LNCaP clone FGC (cell line): ENCODE measurements at places on chromosomes 6 and 20.

GRCh38 chr20:8414586-8415274 is 282.7 kb downstream of the PLCB1 start:
- DNase-seq: no peak

DNA sequence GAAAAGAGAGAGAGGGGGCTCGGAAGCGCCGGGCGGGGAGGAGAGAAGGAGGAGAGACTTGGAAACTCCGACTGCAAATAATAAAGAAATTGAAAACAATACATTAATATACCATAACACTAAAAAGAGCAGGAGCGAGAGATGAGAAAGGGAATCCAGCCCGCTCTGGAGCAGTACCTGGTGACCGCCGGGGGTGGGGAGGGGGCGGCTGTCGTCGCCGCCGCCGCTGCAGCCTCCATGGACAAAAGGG is 338 bp downstream of the E2F3 start:
- DNase-seq: no peak

GRCh38 chr6:119122336-119122735 is 43.9 kb upstream of the FAM184A start:
- DNase-seq: no peak

DNA sequence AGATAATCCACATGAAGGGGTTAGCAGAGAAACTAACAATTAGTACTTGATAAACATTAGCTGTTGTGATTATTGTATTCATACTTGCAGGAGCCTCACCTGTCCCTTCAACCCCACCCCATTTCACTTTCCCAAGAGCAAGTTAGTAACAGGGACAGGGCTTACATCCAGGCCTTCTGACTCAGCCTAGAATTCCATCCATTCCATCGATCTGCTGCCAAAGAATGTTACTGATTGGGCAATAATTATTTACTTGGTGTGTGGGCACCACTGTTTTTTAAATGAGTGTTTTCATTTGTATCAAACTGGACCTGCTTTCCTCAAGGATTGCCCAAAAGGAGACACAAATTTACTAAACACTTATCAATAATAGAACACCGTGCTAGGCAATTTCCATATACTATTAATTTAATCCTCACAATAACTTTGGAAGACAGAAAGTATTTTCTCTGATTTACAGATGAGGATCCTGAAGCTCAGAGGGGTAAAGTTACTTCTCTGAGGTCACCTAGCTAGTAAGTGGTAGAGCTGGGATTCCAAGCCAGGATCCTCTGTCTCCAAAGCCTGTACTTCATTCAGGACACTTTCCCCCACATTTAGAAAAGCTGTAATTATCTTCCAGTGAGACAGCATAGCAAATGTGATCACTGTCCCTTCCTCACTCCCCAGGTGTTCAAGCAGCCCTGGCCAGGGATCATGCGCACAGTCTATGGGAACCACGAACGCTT is 32.8 kb downstream of the GSS start:
- peak; percentile 6 for DNase-seq

GRCh38 chr6:42392833-42393232 is 58.9 kb downstream of the TRERF1 start:
- no peak for DNase-seq

DNA sequence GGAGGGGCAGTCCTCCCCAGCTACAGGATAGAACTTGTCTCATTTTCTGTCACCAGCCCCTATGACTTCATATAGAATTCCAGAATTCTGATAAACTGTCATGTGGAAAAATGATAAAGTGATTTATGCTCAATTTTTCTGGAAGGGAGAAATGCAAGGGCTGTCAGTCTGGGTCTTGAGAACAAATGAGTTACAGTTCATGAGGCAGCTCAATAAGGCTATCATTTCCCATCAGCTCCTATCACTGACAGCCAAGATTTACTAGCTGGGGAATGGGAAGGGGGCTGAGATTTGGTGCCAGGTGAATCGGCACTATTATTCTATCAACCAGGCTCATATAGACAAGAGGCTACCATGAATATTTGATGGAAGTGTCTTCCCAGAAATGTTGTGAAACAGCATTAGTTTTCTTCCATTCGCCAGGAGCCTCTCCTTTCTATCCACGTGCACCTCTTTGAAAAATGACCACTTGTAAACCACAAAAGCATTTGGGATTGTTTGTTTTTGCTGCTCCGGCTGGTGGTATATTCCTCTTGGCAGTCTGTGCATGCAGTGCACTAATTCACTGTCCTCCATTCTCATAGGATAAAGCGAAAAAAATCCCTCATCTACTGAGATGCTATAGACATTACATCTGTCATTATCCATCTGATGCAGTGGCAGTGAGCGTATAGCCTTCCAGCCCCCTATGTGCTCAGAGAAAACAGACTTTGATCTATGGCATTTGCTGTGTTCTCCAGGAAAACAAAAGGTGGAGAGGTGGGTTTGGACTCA is 528.7 kb upstream of the RNF217 start:
- DNase-seq: no peak

DNA sequence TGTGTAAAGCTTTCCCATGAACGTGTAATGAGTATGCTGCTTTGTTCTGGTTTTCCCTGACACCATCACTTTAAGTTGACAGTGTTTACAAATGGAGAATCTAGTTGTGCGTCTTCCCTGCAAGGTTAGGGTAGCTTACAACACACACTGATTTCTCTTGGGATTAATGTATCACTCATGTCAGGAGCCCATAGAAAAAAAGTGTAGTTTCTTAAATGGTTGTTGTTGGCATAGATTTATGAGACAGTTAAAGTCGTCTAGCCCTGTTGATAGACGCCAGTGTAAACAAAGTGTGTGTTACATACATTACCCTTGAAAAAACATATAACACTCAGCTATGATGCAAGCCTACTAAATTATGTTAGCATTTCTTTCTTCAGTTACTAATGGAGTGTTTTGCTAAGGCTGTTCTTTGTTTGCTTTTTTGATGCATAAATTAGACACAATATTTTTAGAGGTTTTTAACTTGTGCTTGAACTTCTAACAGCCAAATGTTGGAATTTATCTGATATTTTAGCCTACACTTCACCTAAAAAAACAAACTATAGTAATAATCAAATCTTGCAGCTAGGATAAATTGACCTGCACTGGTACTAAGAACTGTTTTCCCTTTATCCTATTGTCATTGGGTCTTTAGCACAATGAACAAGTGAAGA is 88.6 kb downstream of the RNF217 start:
- peak; percentile 52 for DNase-seq

DNA sequence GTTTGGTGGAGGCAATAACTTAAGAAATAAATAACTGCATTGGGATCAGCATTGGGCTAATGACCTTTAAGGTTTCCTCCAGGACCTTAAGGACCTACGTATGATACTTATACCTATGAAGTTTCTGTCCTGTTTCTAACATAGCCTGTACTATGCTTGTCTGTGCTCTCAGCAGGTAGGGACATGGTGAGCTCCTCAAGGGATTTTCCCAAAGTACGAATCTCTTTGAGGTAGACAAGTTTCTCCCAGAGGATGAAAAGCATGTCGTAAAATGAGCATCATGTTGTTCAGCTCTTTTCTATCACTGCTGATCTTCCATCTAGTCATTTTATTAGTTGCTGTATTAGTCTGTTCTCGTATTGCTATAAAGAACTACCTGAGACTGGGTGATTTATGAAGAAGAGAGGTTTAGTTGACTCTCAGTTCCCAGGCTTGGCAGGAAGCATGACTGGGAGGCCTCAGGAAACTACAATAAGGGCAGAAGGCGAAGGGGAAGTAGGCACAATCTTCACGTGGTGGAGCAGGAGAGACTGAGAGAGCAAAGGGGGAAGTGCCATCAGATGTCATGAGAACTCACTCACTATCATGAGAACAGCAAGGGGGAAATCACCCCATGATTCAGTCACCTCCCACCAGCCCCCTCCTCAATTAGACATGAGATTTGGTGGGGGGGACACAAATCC is 77.8 kb upstream of the TGM3 start:
- no peak for DNase-seq

DNA sequence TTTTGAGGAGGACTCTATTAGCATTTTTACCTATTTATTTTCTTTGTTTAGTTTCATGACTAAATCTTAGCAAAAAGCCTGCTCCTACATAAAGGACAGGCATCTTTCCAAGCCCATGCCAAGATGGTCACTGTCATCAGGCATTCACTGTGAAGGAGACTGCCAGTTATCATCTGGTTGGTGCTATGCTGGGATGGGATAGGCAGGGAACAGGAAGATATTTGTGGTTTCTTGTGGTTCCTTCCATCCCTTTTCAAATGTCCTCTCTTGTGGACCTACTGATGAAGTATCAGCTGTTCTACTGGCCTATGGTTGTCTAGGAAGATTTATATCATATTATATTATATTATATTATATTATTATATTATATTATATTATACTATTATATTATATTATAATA is 107.0 kb downstream of the MCHR2 start:
- no peak for DNase-seq

DNA sequence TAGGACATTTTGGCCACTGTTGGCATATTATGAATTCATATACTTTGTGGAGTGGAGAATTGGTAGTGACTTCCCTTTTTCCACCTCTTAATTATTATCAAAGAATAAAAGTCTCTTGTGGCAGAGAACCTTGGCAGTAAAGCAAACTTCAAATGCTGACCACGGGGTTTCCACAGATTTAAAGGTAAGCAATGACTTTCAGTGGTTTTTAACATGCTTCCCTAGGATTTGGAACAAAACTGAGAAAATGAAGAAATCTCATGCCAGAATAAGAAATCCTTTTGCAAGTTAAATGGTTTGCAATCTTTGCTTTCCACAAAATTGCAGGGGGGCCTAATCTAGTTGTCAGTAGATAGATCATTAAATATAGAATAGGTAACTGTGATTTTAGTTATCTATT is 2.0 kb upstream of the SDC4 start:
- no peak for DNase-seq

GRCh38 chr6:101226677-101227135 is 166.8 kb upstream of the GRIK2 start:
- DNase-seq: no peak

GRCh38 chr20:39069976-39070375 is 107.8 kb downstream of the DHX35 start:
- DNase-seq: no peak

DNA sequence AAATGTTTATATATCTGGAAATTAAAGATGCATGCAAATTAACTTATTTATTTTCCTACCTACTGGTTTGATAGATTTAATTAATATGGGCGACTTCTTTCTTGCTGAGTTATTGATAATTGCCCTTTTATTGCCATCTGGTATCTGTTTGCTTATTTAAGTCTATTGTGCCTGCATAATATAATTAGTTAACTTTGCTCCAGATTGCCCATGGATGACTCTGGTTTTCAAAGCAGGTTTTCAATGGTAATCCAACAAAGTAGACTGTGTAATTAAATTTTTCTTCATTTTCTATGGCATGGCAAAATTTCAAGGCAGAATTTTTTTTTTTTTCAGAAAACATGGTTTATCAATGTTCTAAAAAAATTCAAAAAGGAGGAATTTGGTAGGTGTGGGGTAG is 1092.0 kb downstream of the GRIK2 start:
- no peak for DNase-seq

DNA sequence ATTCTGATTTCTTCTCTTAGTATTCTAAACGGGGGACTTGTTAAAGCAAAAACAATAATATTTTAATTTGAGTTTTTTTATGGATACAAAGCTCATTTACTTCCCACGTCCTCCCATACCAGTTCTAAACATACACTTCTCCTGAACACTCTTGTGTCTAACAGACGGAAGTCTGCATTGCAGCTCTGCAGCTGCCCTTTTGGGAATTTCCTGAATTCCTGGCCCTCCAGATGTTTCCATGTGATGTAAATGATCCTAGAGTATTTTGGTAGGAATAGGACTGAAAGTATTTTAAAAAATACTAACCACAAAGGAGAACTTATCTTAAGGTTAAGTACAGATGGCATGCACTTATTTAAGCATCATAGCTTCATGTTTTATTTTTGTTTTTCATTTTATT is 886.7 kb downstream of the TBC1D32 start:
- DNase-seq: no peak

DNA sequence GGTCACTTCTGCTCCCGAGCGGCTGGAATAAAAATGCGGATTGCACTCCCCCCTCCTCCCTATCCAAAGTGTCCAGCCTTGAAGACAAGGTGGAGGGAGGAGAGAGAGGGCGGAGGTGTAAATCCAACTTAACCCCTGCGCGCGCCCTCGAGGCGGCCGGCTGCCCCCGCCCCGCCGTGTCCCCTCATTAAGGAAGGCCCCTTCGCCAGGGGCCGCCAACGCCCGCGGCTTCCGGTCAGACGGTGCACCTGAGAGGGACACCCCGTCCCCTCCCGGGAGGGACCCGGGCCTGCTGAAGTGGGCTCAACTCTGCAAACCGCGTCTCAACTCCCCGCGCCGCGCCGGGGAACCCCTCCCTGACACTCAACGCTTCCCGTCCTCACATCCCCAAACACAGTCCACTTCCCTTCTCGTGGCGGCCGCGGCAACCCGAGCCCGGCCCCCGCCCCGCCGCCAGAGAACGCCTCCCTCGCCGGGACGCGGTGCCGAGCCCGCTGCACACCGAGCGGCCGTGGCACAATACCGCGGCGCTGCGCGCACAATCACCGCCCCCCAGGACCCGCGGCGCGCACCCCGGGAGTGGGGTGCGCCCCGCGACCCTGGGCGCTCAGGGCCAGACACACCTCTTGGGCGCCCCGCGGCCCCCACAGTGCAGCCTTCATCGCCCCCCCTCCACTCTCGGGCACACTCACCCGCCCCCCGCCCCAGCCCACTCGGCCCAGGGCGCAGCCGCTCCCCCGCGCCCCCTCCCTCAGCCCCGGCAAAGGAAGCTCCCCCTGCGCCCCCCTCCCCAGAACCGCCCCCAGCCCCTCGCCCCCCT is 102.5 kb downstream of the NOL4L start:
- DNase-seq: no peak

DNA sequence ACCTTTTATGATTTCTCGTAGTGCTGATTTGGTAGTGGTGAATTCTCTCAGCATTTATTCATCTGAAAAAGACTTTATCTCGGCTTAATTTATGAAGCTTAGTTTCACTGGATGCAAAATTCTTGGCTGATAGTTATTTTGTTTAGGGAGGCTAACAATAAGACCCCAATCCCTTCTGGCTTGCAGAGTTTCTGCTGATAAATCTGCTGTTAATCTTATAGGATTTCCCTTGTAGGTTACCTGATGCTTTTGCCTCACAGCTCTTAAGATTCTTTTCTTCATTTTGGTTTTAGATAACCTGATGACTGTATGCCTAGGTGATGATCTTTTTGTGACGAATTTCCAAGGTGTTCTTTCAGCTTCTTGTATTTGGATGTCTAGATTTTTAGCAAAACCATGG is 388.7 kb downstream of the UTRN start:
- DNase-seq: no peak
